Pancreas (tissue), 10 donors: ENCODE measurements at places on chromosomes 12 and 14. TPM values are rescaled to one million over a fixed set of nuclear protein-coding genes. Genes with fewer than 3 reads are reported as not detected.

SCN8A gene
- 2.5 TPM for total RNA-seq

DNA sequence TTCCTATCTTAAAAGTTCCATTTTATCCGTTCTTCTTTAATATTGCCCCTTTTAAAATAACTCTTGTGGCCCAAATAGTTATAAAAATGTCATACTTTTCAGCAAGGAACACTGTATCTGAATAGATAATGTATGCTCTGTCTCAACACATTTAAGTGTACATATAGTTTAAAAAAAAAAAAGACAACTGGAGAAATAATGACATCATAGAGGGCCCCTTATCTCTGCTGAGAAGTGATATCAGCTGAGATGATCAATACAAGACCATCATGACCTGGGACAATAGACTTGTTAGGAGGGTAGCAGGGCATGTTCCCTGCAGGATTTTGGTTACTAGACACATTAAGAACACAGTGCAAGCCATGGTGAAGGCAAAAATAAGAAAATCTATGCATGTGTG, 77.5 kb downstream of the PEBP1 start:
- no peaks in the 10 kb centered on the region for H3K4me1 ChIP-seq
- H3K27ac ChIP-seq, result no peak overlapping the region
- H3K4me3 ChIP-seq, result no peak overlapping the region
- no peaks in the 10 kb centered on the region for H3K27me3 ChIP-seq
- no peaks in the 10 kb centered on the region for H3K36me3 ChIP-seq
- no peak for DNase-seq

- H3K27me3 ChIP-seq, result no peaks in the 10 kb centered on the region
- H3K27ac ChIP-seq, result no peak overlapping the region
- no peaks in the 10 kb centered on the region for H3K4me1 ChIP-seq
- H3K4me3 ChIP-seq, result no peak overlapping the region
- H3K36me3 ChIP-seq, result no peaks in the 10 kb centered on the region
Observed at GRCh38 chr12:13790317-13790716, 191.1 kb downstream of the GRIN2B start.

DNA sequence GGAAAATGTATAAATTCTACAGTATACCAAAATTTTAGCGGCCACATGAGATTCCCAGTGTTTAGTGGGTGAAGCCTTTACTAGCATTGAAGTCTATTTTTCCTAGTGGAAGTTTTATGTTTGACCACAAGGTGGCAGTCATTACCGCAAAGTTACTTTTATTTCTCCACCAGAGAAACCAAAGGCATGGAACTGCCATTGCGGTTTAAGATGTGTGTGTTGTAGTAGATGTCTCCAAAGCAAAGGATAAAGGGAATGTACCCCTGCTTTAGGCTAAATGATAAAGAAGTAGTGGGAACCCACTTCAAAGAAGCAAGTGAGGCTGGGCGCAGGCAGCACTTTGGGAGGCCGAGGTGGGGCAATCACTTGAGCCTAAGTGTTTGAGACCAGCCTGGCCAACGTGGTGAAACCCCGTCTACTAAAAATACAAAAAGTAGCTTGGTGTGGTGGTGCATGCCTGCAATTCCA, 140.5 kb downstream of the PRKCH start:
- no peak overlapping the region for H3K27ac ChIP-seq
- H3K4me3 ChIP-seq, result no peak overlapping the region
- no peaks in the 10 kb centered on the region for H3K27me3 ChIP-seq
- no peak for DNase-seq

GRCh38 chr12:93880853-93881522, 203.8 kb downstream of the CRADD start:
- H3K27me3 ChIP-seq, result no peaks in the 10 kb centered on the region
- no peak overlapping the region for H3K4me3 ChIP-seq
- no peaks in the 10 kb centered on the region for H3K36me3 ChIP-seq
- H3K27ac ChIP-seq, result no peak overlapping the region
- DNase-seq, result no peak

ZNF26 gene
- 6.5 TPM for total RNA-seq

BICDL1 gene
- 5.7 TPM for total RNA-seq

BIN2 gene
- 0.75 TPM for total RNA-seq

- no peaks in the 10 kb centered on the region for H3K4me1 ChIP-seq
- no peak overlapping the region for H3K27ac ChIP-seq
- no peak for DNase-seq
Observed at GRCh38 chr14:20563971-20564370, 3.1 kb upstream of the RNASE9 start.

PPP2R5E gene
- 16.2 TPM for total RNA-seq

- no peaks in the 10 kb centered on the region for H3K36me3 ChIP-seq
- no peak overlapping the region for H3K4me3 ChIP-seq
- peaks cover 5% of the 10 kb centered on the region for H3K27me3 ChIP-seq
- H3K27ac ChIP-seq, result no peak overlapping the region
Observed at GRCh38 chr14:29223947-29224346, 457.4 kb downstream of the FOXG1 start.

- no peak overlapping the region for H3K27ac ChIP-seq
- DNase-seq, result no peak
- no peaks in the 10 kb centered on the region for H3K27me3 ChIP-seq
- H3K4me3 ChIP-seq, result no peak overlapping the region
- H3K4me1 ChIP-seq, result no peaks in the 10 kb centered on the region
- no peaks in the 10 kb centered on the region for H3K36me3 ChIP-seq
Observed at GRCh38 chr14:95077345-95077744, 80.0 kb downstream of the DICER1 start.

DNA sequence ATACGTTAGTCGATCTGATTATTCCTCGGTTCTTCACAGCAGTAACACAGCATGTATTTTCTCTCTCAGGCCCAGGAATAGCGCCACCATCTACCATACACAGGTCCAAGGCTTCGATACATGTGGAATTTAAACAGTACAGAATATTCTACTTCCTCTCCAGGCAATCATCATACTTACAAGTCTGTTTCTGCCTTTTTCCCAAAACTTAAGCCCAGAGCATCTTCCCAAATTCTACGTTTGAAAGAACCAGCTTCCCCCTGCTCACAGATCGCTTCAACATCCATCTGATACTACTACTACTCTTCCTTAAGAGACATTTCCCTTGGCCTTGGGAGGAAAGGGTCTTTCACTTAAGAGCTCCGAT, 626 bp downstream of the TXNDC16 start:
- no peaks in the 10 kb centered on the region for H3K27me3 ChIP-seq
- no peaks in the 10 kb centered on the region for H3K36me3 ChIP-seq
- DNase-seq, result peak; percentile 15
- H3K27ac ChIP-seq, result peak overlapping the region; percentile 76
- peaks cover 10% of the 10 kb centered on the region for H3K4me1 ChIP-seq

GRCh38 chr12:92533280-92533890, 169.4 kb upstream of the PLEKHG7 start:
- H3K4me1 ChIP-seq, result peaks cover 3% of the 10 kb centered on the region
- H3K4me3 ChIP-seq, result no peak overlapping the region
- DNase-seq, result no peak
- no peaks in the 10 kb centered on the region for H3K27me3 ChIP-seq
- no peaks in the 10 kb centered on the region for H3K36me3 ChIP-seq

DNA sequence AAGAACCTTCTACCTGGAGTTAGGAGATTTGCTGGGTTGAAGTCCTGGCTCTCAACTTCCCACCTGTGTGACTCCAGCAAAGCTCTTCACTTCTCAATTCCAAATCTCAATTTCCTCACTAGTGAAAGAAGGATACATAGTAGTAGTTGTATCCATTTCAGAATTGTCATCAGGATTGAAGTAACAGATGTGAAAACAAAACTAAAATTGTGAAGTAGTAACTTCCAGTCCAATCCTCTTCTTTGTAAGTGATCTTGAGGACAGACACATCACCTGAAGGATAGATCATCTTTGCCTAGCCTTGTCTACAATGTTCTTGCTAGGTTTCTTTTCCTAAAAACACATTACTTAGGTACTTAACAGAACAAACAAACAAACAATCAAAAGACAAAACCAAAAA, 1.2 kb upstream of the LRRK2 start:
- H3K36me3 ChIP-seq, result no peaks in the 10 kb centered on the region
- no peaks in the 10 kb centered on the region for H3K27me3 ChIP-seq
- DNase-seq, result no peak
- peak overlapping the region; percentile 95 for H3K27ac ChIP-seq
- H3K4me1 ChIP-seq, result peaks cover 15% of the 10 kb centered on the region

DNA sequence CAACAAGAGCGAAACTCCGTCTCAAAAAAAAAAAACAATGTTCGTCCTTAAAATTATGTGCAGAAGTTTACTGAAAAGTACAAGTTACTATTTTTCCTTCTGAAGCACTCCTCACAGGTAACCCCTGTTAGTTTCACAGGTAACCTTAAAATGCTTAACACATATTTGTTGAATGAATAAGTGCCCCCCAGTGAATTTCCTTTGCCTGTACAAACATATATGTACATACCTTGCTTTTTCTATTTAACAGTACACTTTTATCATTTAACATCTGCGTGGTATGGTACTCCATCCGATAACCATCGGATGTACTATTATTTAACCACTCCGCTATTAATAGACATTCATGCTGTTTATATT, 1.4 kb upstream of the RAB35 start:
- no peaks in the 10 kb centered on the region for H3K36me3 ChIP-seq
- peak overlapping the region; percentile 78 for H3K4me3 ChIP-seq
- no peaks in the 10 kb centered on the region for H3K27me3 ChIP-seq
- H3K4me1 ChIP-seq, result peaks cover 15% of the 10 kb centered on the region
- no peak overlapping the region for H3K27ac ChIP-seq
- no peak for DNase-seq

- H3K36me3 ChIP-seq, result no peaks in the 10 kb centered on the region
- no peaks in the 10 kb centered on the region for H3K4me1 ChIP-seq
- no peak overlapping the region for H3K4me3 ChIP-seq
- no peaks in the 10 kb centered on the region for H3K27me3 ChIP-seq
Observed at GRCh38 chr14:53751650-53752049, 205.0 kb downstream of the BMP4 start.

DNA sequence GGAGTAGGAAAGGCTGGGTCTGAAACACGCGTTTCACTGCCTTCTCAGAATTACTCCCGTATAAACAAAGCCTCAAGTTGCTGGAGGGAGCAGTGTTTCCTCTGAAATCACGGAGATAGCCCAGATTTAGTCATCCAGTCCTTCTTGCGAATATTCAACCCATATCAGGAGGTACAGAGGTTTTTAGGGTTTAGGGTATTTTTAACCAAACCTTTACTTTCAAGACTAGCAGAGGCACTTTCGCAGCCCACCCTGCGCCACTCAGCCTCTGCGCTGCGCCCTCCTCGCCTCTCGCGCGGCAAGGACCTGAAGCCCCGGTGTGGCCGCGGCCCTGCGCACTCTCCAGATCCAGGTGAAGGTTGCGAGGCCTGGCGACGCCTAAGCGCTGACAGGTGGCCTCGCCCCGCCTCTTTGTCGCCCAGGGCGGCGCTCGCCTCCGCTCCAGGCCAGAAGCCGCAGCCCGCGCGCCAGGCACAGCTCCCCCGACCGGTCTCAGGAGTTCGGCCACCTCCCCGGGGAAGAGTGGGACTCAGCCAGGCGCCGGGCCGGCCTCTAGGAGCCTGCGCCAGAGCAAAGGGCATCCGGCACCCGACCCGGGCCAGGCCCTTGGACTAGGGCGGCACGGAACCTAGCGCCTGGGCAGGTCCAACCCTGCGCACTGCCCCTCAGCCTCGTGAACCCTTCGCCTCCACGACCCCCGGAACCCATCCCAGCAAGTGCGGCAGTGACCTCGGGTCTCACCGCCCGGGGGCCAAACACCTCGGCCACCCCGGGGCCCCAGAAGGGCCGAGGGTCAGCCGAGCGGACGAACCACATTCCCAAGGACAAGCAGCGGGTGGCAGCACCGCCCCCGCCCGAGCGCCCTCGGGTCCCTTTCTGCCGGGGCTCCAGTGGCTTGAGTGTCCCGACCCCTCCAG, 1.8 kb upstream of the SAMD4A start:
- H3K27ac ChIP-seq, result peak overlapping the region; percentile 99
- DNase-seq, result peak; percentile 96
- no peaks in the 10 kb centered on the region for H3K4me1 ChIP-seq
- no peaks in the 10 kb centered on the region for H3K36me3 ChIP-seq

SERPINA6 gene
- 6.9 TPM for total RNA-seq

DNA sequence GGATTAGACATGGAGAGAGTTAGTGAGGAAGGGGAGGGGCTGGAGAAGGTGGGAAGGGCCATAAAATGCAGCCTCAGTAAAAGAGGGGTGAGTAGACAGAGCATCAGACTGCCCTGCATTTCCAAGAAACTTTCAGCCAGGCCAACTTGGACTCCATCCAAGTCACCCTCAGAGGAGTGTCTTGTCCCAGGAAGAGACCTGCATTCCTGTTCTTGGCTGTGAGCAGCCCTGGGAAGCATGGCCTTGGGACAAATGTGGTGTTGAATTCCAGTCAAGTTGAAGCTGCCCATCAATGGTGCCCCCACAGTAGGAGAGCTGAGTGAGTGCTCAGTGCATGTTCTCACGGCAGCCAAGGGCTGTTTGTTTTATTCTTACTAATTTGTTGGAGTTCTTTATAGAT, 35.0 kb upstream of the TUNAR start:
- no peak for DNase-seq
- H3K4me1 ChIP-seq, result no peaks in the 10 kb centered on the region
- H3K27me3 ChIP-seq, result no peaks in the 10 kb centered on the region
- H3K4me3 ChIP-seq, result no peak overlapping the region

TAS2R10 gene
- not detected for total RNA-seq

- no peak for DNase-seq
- no peak overlapping the region for H3K4me3 ChIP-seq
- H3K27ac ChIP-seq, result no peak overlapping the region
Observed at GRCh38 chr12:24360907-24361306, 411.4 kb upstream of the SOX5 start.

SYNDIG1L gene
- 0.28 TPM for total RNA-seq

DNA sequence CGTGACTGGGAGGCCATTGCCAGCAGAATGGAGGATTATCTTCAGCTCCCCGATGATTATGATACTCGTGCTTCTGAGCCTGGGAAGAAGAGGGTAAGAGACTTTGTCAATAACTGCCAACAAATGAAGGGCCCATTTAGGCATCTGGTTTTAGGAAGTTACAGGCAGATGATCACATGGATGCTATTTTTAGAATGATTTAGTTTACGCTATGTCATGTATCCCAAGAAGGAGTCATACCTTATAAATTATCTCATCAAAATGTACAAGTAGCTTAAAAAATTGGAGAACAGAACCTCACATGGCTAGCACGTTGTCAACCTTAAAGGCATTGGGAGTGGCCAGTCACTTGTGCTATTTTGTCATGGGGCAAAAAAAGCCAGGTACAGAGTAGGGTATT, 46.7 kb downstream of the PROX2 start:
- DNase-seq, result no peak
- H3K4me3 ChIP-seq, result no peak overlapping the region
- peaks cover 2% of the 10 kb centered on the region for H3K36me3 ChIP-seq
- no peak overlapping the region for H3K27ac ChIP-seq
- no peaks in the 10 kb centered on the region for H3K4me1 ChIP-seq

ACYP1 gene
- 5.4 TPM for total RNA-seq

HELB gene
- 1.2 TPM for total RNA-seq

DNA sequence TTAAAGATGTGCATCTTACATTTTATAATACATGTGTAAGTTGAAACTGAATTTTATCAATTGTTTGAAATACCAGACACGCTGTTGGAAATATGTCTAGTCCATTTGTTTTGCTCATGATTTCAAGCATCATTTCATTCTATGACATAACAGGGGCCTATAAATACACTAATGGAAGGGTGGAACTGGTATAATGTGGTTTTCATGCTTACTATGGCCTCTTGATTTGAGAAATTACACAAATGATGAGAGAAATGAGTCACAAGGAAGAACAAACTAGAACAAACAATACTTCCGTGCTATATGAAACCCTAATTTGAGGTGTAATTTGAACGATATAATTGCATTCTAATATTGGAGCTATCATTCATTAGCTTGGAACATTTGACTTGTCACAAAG, 663.4 kb downstream of the SLC16A7 start:
- no peaks in the 10 kb centered on the region for H3K27me3 ChIP-seq
- no peak for DNase-seq
- H3K36me3 ChIP-seq, result no peaks in the 10 kb centered on the region
- no peaks in the 10 kb centered on the region for H3K4me1 ChIP-seq
- H3K27ac ChIP-seq, result no peak overlapping the region

P2RX2 gene
- 0.08 TPM for total RNA-seq

GRCh38 chr14:102345232-102345631, 17.5 kb downstream of the CINP start:
- no peaks in the 10 kb centered on the region for H3K27me3 ChIP-seq
- DNase-seq, result no peak
- H3K27ac ChIP-seq, result no peak overlapping the region
